ENCODE measurements at places on chromosomes 7 and 10.

DNA sequence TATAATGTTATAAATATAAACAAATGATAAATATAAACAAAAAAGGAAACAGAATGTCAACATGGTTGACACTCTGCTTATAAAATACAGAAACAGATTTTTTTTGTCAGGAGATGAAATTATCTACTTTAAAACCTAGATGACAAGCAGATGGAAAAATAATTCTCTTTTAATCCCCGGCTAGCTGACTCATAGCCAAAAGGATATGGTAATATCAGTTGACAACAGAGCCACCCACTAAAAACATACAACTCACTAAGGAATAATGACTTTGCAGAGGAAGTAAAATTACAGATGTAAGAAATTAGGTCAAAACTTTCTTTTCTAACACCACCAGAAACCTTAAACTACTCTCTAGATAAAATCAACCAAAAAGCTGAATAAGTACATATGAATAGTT, 131.1 kb upstream of the ABCB5 start:
- no peak for DNase-seq

GRCh38 chr10:106424981-106425380, 739.5 kb downstream of the SORCS1 start:
- no peak for DNase-seq

- no peak for DNase-seq
Measured at GRCh38 chr10:67763499-67764011, 67.6 kb upstream of the CTNNA3 start.

DNA sequence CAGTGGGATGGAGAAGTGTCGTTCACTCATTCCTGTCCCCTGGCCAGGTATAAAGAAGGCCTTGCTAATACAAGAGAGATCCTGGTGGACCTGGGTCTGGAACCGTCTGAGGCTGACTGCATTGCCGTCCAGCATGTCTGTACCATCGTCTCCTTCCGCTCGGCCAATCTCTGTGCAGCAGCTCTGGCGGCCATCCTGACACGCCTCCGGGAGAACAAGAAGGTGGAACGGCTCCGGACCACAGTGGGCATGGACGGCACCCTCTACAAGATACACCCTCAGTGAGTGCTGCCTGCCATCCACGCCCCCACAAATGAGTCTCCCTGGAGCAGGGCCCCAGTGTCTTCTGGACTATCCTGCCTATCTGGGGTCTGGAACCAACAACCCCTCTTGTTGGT, 27.2 kb downstream of the HKDC1 start:
- DNase-seq: no peak

DNA sequence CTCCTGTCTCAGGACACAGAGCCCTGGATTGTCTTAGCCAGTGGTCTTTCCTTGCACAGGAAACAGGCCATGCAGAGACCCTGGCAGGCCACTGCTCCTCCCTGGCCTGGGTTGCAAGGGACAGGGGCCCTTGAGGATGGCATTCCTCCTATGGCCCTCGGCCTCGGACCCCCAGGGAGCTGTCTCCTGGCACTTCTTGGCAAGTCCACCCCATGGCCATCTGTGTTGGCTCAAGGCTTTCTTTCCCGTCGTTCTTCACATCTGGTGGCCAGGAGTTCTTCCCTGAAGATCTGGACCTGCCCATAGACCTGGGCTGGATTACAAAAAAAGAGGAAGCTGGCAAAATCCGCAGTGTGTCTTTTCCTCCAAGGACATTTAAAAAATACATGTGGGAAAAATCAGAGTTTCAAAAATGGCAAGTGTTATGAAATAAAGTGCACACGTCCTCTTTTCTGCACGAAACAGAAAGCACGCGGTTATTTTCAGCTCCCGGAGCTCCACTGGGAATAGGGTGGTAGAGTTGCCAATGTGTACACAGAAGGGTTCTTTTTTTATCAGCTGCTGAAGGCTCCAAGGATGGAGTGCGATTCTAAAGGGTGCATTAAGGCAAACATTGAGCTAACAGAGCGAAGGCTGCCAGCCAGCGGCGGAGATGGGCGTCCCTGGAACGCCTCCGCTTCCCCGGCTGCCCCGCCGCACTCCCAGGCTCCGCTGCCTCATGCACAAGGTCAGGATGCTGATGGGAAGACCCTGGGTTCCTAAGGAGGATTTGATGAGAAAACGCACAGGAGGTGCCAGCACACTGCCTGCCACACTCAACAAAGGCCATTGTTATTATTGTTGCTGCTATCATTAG, 62.8 kb upstream of the FAM20C start:
- no peak for DNase-seq

- DNase-seq: peak; percentile 55
Measured at GRCh38 chr7:1243964-1244416, 11.3 kb downstream of the UNCX start.

DNA sequence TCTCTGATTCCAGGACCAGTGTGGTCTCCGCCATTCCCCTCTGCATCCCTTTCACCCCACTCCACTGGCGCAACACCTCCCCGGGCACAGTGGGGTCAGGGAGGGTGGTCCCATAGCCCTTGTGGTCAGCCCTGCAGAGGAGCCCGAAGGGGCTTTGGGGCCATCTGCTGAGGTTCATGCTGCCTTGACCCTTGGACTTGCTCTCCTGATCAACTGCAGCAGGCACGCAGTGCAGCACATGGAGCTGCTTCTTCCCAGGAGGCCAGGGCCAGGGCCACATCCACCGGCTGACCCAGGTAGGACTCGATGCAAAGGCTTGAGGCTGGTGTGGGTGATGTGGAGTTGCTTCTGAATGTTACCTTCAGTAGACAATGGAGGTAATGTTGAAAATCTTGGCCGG, 35.1 kb downstream of the PDIA4 start:
- no peak for DNase-seq

DNA sequence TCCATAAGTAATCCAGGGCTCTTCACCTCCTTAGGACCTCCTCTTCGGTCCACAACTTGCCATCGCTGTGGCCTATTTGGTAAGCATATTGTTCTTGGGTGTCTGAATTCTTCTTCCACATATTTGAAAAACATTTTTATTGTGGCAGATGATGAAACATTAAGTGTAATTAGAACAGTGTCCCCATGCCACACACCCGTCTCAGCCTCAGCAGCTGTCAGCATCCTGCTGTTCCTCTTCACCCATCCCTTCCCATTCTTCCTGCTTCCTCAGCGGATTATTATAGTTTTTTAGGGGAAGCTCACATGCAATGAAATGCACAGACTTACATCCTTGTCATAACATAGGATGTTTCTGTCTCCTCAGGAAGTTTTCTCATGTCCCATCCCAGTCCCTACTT, 20.1 kb downstream of the TDRD1 start:
- no peak for DNase-seq

DNA sequence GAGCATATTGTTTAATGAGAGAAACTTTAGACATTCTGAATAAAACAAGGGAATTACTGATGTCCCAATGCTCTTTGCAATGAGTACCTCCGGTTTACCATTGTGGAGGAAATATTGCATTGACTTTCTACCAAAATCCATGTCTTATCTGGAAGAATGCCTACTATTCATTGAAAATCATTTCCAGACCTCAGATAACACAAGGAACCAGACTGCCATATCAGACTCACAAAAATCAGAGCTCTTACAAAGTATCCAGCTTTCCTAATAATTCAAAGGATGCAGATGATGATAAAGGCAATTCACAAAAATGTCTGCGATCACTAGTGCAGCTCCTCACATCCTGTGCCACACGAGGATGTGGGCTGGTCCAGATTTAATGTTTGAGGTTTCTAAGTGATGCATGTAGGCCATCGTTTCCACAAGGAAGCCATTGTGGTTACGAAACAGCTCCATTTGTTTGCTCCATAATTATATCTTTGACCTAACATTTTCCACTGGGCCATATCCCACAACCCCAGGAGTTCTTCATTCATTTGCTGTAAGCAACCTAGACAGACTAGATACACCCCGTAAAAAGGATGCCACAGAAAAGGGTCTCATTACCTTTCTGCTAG, 831.1 kb upstream of the C7orf33 start:
- no peak for DNase-seq

DNA sequence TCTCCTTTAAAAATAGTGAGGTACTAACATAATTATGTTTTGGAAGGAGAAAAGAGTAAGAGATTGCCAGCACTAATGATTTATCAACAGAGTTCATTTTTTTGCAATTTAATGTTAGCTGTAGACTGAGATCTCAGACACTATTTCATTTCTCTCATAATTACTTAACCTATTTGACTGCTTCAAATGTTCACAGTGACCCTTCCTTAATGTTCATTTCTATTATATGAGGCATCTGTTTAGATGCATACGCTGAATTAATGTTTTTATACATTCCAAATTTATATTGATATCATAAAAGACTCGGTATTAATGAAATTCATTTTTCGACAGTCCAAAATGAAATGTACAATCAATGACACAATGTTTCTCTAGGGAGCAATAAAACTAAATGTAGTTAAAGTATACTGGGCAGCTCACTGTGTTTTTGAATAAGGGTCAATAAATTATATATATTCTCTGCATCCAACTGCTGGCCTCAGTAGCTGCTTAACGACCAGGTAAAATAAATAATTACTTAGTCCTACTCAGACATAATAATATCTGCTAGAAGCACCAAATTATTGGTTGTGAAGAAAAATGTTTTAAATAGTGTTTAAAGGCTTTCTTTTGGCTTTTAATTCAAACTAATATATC, 373.4 kb downstream of the MAGI2 start:
- no peak for DNase-seq
